ENCODE measurements at places on chromosomes 3 and 15. TPM values are rescaled to one million over a fixed set of nuclear protein-coding genes. Genes with fewer than 3 reads are reported as not detected.

DNA sequence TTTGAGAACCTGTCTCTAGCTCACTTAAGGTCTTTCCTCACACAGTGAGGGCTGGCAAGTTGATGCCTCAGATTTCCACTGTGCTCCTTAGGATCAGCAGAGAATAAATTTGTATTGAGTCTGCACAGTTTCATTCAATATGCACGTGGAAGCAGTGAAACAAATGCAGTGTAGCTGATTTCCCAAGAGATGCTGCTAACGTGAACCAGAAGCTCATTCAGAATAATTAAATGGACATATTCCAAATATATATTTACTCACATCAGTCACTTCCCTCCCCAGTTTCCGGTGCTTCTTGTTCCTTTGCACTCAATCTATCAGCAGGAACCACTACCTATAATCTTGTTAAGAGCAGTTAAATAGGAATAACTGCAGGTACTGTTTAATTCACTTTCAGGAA lies 86.1 kb downstream of the UNC13C start:
- no peak for DNase-seq

GRCh38 chr3:101193957-101194356 lies 126.4 kb downstream of the IMPG2 start:
- no peak for DNase-seq

TMEM39A gene
- total RNA-seq, result 47.8 TPM

P3H2 gene
- total RNA-seq, result 82.2 TPM

MTMR10 gene
- 19.5 TPM for total RNA-seq
